ENCODE measurements at places on chromosomes 4 and X.
A peak's percentile ranks its signal among the peaks of the same experiment; 100 is the strongest.

GRCh38 chr4:151785484-151786157 lies 24.8 kb upstream of the GATB start:
- DNase-seq = no peak

- no peak for DNase-seq
These were observed 11.3 kb downstream of the FRG2 start for GRCh38 chr4:190015538-190016368.

DNA sequence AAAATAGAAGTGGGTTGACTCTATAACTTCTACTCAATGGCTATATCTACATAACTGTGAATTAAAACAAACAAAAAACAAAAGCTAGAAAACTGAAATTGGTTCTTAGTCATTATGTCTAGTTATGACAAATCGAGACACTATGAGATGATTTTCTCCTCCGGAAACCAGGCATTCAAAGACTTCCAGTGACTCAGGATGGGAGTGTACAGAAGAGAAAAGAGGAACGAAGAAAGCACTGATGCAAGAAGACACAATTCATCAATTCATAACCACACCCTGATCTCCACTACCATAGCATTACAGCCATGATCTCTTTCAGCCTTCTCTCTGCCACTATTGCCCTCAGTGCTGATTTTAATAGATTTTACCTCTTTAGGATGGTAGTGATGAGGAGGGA lies 253.6 kb downstream of the CBLL2 start:
- DNase-seq = peak; percentile 35

- no peak for DNase-seq
These were observed 283.3 kb upstream of the DKK2 start for GRCh38 chr4:107319386-107319785.

DNA sequence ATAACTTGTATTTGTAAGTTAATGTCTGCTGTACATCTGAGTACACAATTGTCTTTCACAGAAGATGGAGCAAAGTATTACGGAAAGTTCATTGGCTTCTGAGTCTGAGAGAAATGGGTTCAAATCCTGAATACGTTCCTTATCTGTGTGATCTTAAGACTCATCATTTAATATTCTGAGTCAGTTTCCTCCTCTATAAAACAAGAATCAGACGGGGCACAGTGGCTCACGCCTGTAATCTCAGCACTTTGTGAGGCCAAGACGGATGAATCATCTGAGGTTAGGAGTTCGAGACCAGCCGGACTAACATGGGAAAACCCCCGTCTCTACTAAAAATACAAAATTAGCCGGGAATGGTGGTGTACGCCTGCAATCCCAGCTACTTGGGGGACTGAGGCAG lies 57.8 kb downstream of the APBB2 start:
- DNase-seq = peak; percentile 82

- no peak for DNase-seq
These were observed 15.8 kb downstream of the HMX1 start for GRCh38 chr4:8855818-8856245.

GRCh38 chr4:61359301-61359700 lies 159.2 kb downstream of the ADGRL3 start:
- DNase-seq = no peak

DNA sequence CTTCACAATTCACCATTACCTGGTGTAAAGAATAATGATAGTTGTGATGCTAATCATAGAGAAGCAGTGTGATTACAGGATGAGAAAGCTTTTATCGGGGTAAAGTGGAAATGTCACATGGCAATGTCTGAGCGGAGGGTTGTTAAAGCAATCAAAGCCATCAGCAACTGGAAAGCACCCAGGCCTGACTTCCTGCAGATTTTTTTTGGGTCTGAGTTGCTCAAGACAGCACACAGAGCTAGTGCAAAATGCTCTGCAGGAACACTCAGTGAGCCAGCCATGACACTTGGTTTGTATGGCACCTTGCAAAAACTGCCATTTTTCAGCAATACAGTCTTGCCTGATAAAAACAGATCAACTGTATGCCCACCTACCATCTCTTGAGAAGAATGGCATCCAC lies 152.9 kb downstream of the COL4A6 start:
- no peak for DNase-seq

DNA sequence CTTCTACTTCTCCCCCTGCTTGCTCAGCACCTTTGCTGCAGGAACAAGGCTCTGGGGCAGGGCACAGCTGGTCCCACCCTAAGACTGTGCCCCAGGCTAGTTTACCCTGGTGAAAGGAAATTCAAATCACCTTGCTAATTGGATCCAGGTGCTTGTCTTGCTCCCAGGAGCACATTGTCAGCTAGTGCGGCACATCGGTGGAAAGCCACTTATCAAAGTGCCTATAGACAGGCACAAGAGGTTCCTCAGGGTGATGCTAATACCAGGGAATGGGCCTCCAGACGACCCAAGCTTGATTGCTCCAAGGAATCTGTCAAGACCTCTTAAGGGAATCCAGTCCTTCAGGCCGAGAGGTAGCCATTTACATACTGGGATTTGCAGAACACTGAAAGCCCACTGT lies 64.5 kb upstream of the PRPS1 start:
- no peak for DNase-seq

- no peak for DNase-seq
These were observed 485.4 kb downstream of the C4orf33 start for GRCh38 chr4:129581305-129581704.

DNA sequence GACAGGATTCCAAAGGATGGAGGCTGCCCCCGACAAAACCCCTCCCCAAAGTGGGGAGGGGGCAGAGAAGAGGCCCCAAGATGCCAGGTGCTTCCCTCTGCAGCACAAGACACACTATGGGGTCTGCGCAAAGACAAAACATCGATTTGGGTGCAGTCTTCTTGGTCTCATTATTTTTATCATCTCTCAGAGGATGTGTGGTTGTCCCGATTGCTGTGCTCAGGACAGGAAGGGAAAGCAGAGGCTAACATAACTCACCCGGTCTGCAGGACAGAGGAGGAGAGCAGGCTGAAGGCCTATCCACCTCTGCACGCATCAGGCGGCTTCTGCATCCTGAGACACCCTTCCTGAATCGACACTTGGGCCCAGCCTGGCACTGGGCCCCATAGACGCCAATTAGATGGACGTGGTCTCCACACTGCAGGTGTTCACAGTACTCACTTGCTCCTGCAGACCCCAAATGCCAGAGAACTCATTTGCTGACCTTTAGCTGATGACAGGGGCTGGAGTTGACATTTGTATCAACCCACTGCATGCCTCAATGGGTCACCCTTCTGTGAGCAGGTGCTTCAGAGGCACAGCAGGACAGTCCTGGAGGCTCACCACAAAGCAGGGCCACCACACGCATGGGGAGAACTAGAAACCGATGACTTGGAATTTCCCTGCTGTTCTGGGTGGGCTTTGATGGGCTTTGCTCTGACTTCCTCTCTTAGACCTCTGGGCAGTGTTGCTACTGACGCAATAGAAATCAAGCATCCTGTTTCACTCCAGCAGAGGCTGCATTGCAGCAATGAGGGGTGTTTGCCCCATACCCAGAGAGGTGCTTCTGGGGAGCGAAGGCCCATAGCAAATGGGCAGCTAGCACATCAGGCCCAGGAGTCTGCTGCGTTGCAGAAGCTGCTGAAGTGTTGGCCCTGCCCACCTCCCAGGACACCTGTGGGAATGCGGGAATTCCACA lies 96.3 kb upstream of the ENPP6 start:
- no peak for DNase-seq

DNA sequence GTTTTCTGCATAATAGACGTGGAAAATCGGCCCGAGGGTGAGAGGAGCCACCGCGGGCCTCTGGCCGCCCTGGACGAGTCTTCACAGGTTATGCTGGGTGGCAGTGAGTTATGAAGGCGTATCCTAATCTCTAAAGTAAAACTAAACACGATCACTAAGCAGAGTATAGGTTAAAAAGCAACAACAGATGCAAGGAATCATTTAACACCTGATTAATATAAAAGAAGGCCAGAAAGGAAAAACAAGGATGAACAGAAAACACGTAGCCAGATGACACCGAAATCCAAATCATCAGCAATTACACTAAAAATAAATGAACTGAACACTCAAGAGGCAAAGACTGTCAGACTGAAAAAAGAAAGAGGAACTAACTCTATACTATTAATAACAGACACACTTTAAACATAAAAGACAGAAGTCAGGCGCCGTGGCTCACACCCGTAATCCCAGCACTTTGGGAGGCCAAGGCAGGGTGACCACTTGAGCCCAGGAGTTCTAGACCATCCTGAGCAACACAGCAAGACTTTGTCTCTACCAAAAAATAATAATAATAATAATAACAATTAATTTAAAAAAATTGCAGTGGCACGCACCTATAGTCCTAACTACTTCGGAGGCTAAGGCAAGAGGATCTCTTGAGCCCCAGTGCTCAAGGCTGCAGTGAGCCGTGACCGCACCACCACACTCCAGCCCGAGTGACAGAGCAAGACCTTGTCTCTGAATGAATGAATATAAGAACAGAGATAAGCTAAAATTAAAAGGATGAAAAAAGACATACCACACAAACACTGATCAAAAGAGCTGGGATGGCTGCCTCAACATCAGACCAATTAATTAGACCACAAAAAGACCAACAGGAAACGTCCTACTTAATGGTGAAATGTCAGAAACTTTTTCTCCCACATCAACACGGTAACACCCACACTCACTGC lies 30.0 kb downstream of the CTBP1 start:
- DNase-seq = no peak

DNA sequence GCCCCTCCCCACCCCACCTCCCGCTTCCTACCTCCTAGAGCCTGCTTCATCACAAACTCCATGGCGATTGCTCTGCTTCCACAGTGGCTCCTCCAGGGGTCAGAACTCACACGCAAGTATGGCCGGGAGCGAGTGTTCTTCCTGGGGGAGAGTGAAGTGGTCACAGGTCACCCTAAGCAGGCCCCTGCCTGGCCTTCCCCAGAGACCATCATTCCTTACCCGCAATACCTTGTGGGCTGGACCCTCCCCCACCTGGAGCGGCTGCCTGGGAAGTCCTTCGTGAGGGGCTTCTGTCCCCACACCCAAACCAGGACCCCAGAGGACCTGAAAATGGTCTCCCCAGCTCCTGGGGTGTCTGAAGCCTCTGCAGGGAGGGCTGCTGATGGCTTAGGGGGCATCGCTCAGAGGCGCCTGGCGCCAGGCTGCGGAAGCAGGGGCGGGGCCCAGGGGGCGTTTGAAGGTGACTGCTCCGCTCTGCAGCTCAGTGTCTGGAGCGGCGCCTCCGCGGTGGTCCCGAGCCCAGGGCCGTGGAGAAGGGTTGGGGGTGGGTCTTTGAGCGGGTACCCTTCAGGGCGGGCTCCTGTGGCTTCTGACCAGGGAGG lies 1.4 kb downstream of the CPLX1 start:
- DNase-seq = no peak

DNA sequence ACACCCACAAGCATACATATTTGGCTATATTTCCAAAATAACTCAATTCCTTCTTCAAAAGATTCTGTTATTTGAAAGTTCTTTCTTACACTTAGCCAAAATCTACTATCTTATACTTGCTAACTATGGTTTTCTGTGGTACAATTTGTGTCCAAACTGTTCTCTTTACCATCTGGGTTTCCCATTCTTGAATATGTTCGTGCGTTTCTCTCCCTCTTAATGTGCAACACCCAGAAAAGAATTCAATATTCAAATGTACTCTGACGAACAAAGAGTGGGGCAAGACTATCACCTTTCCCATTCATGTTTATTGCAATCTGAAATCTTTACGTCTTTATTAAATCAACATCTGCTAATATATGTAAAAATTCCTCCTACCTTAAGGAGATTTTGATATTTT lies 912.7 kb downstream of the FAT4 start:
- DNase-seq = no peak

DNA sequence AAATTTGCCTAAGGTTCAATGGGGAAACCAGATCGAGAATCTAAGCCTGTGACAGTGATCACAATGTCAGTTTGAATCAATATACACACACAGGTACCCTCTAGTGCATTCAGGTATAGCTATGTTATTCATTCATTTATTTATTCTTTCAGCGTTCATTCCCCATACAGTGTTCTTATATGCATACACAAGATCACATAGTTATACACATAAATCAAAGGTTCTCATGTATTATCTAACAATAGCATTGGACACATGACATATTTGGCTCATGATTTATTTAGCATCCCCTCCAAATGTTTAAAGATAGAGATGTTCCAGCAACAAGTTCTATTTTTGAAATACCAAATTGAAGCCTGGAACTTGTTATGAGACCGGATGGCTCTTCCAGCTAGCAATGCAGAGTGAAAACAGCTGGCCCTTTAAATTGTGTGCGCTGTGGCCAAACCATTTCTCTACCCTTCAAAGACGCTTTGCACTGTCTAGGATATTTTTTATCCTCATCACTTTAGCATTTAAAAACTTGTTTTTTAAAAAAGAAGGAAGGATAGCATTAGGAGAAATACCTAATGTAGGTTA lies 131.0 kb downstream of the ATXN3L start:
- no peak for DNase-seq

GRCh38 chrX:74492720-74493201 lies 71.5 kb downstream of the SLC16A2 start:
- DNase-seq = no peak

DNA sequence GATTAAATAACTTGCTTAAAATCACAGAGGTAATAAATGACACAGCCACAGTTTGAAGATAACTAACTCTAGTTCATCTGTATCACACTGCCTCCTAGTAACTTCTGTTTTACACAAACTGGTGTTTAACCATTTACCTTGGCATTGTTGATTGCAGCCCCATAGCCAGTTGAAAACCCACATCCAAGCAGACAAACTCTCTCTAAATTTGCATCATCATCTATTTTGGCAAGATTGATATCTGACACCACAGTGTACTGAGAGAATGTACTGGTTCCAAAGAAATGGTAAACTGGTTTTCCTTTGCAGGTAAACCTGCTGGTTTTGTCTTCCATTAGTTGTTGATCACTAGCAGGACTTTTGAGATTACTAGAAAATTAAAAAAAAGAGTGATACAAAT lies 7.8 kb downstream of the ADH4 start:
- DNase-seq = no peak

GRCh38 chrX:45434231-45434630 lies 233.6 kb upstream of the DIPK2B start:
- DNase-seq = no peak

DNA sequence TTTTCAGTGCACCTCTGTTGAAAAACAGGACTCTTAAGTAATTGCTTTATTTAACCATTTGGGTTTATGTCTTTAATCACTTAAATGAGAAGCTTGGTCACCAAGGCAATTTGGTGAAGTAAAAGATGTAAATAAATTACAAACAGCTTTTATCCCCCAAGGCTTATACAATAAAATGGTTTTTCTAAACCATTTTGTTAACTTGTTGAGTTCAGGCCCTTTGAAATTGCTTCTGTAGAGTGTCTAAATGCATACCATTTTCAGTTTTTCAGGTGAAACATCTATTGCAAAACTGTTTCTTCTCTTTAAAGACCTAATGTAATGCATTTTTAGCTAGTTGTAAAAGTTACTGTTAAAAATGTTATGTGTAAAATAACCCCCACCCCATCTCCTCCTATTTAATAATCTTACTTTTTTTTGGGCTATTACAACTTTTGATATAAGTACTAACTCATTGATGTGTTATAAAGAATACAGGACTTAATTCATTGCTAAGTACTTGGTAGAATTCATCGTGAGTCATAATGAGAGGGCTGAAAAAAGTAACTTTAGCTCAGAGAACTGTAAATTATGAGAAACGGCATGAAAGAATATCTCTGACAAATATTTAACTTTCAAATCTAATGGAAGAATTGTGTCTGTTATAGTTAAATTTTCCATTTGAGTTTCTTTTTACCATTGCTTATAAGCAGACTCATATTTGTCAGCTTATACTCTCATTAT lies 4.5 kb downstream of the RAPGEF2 start:
- DNase-seq = no peak

Data from non-pigmented ciliary epithelial cell (primary cell).